Vagina (tissue), 2 donors: ENCODE measurements at places on chromosomes 6 and 20. TPM values are rescaled to one million over a fixed set of nuclear protein-coding genes. Genes with fewer than 3 reads are reported as not detected.
A peak's percentile ranks its signal among the peaks of the same experiment; 100 is the strongest.

HS3ST5 gene
- not detected for total RNA-seq

DNA sequence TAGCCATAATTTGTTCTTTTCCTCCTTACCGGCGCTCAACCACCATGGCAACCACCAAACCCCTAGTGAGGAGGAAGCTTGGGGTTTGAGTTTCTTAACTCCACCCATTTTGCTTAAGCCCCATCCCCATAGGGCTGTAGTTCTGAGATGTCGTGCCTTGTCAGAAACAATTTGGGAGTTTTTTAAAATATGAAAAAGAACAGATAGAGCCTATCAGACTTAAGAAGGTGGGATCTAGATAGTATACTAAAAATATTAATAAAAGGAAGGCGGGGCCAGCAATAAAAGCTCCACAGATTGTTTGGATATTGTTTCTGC lies 5.6 kb downstream of the BRD2 start:
- no peaks in the 10 kb centered on the region for H3K36me3 ChIP-seq
- peak overlapping the region; percentile 60 for H3K4me3 ChIP-seq
- H3K4me1 ChIP-seq, result peaks cover 49% of the 10 kb centered on the region
- H3K27ac ChIP-seq, result peak overlapping the region; percentile 100

KIFC1 gene
- 27.5 TPM for total RNA-seq

- H3K27me3 ChIP-seq, result no peaks in the 10 kb centered on the region
- peaks cover 5% of the 10 kb centered on the region for H3K4me1 ChIP-seq
- no peak for DNase-seq
- H3K27ac ChIP-seq, result no peak overlapping the region
Observed at GRCh38 chr6:12327391-12327790, 37.2 kb downstream of the EDN1 start.

GRCh38 chr20:44572551-44573500 lies 9.6 kb upstream of the PKIG start:
- DNase-seq, result no peak
- H3K27ac ChIP-seq, result peak overlapping the region; percentile 90
- H3K4me3 ChIP-seq, result no peak overlapping the region
- H3K27me3 ChIP-seq, result no peaks in the 10 kb centered on the region
- H3K4me1 ChIP-seq, result peaks cover 44% of the 10 kb centered on the region
- no peaks in the 10 kb centered on the region for H3K36me3 ChIP-seq

MTCH1 gene
- total RNA-seq, result 233 TPM

TMEM217 gene
- not detected for total RNA-seq

MOXD1 gene
- total RNA-seq, result 16.0 TPM

DNA sequence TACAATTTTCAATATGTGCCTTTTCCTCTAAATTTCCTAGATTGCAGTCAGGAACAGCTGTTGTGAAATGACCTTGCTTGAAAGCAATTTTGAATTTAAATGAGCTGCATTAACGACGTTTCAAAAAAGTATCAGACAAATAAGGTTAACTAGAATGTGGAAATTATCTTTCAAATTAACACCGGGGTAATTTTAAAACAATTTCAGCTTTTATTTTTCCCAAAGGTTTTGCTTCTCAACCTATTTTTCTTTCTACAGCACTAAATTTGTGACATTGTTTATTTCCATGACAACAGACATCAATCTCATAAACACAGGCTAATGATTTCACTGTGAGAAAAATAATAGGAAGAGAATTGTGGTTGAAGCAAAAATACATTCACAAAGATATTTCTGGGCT lies 38.5 kb downstream of the COL12A1 start:
- H3K27me3 ChIP-seq, result no peaks in the 10 kb centered on the region
- H3K4me1 ChIP-seq, result peaks cover 32% of the 10 kb centered on the region
- no peaks in the 10 kb centered on the region for H3K36me3 ChIP-seq
- DNase-seq, result no peak
- H3K4me3 ChIP-seq, result no peak overlapping the region

HLA-DOB gene
- total RNA-seq, result 2.7 TPM

MRPL2 gene
- 14.2 TPM for total RNA-seq

TAGAP gene
- 8.1 TPM for total RNA-seq

PPP1R3D gene
- total RNA-seq, result 11.8 TPM
